AG04450 (cell line): ENCODE measurements at places on chromosomes 2 and 18. TPM values are rescaled to one million over a fixed set of nuclear protein-coding genes. Genes with fewer than 3 reads are reported as not detected.

MOGAT1 gene
- polyA plus RNA-seq = not detected in 2 replicates

HAAO gene
- polyA plus RNA-seq = 3.1 and 4.2 TPM in 2 replicates

COL4A4 gene
- 0.05 and 0.06 TPM in 2 replicates for polyA plus RNA-seq

IL36B gene
- polyA plus RNA-seq = not detected in 2 replicates

ABCB11 gene
- polyA plus RNA-seq = not detected in 2 replicates

LRRC30 gene
- not detected in 2 replicates for polyA plus RNA-seq

AGXT gene
- polyA plus RNA-seq = not detected in 2 replicates

CHRNA1 gene
- 2.6 and 2.7 TPM in 2 replicates for polyA plus RNA-seq

FOXI3 gene
- polyA plus RNA-seq = not detected in 2 replicates

DTYMK gene
- polyA plus RNA-seq = 28.4 and 29.6 TPM in 2 replicates

TRIM43 gene
- polyA plus RNA-seq = not detected in 2 replicates

RTKN gene
- 12.6 and 12.7 TPM in 2 replicates for polyA plus RNA-seq

GATA6 gene
- 1.3 and 1.5 TPM in 2 replicates for polyA plus RNA-seq

HOXD1 gene
- polyA plus RNA-seq = not detected in 2 replicates

GPR45 gene
- not detected in 2 replicates for polyA plus RNA-seq

SCN7A gene
- polyA plus RNA-seq = 7.0 and 9.8 TPM in 2 replicates

TNFRSF11A gene
- not detected in 2 replicates for polyA plus RNA-seq

SRD5A2 gene
- polyA plus RNA-seq = not detected in 2 replicates

MSTN gene
- 0.06 and 0.12 TPM in 2 replicates for polyA plus RNA-seq

GRHL1 gene
- 0.55 and 0.64 TPM in 2 replicates for polyA plus RNA-seq

C2orf66 gene
- polyA plus RNA-seq = 0.05 TPM in 1 of 2 replicates, not detected in the other
